Stimulated activated CD4-positive, alpha-beta T cell treated with anti-CD3 and anti-CD28 coated beads, Interleukin-12 subunit alpha, Interleukin-12 subunit beta, amount 100 ng/mL, for 48 hours (primary cell): ENCODE measurements at places on chromosomes 5 and 9.
A peak's percentile ranks its signal among the peaks of the same experiment; 100 is the strongest.

GRCh38 chr5:159061834-159062474 lies 37.8 kb downstream of the EBF1 start:
- no peak for DNase-seq

DNA sequence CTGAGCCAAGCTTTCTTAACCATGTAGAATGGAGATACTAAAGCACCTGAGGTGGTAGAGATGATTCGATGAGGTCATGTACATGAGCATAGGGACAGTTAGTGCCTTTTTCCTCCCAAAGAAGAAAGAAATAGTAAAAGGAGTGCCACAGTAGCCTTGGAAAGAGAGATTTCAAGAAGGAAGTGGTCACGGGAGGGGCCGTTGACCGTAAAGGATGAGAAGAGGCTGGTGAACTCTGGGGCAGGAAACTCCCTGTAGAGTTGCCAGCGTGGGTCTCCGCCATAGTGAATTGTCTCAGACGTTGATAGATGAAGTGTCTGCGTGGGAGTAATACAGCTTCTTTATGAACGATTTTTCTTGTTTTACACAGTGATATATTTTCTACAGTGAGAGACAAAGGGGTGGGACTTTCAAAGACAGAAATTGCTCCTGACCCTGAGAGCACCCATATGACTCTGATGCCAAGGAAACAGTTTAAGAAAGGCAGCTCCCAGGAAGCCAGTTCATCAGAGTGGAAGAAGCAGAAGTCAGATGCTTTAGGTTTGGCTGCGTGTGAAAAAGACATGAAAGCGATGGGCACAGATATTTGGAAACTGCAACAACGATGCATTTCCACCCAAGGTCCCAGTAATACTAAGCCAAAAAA lies 41.3 kb downstream of the UGCG start:
- peak; percentile 50 for DNase-seq

- no peak for DNase-seq
Observed at GRCh38 chr9:130854092-130854491, 19.0 kb downstream of the ABL1 start.

DNA sequence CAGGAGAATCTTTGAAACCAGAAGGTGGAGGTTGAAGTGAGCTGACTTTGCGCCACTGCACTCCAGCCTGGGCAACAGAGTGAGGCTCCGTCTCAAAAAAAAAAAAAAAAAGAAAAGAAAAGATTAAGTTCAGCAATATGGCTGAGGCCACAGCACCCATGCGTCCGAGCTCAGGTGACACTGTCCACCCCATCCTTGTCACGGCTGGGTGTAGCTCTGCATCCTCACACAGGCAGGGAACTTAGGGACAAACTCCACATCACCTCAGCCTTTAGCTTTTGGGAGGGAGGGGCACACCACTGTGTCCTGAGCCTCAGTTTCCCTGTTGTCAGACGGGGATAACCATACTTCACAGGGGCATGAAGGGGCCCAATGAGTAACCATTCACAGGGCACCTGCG lies 15.5 kb downstream of the FGD3 start:
- no peak for DNase-seq
